Tibial nerve (tissue), 4 donors: ENCODE measurements at places on chromosomes 5 and 9.

DNA sequence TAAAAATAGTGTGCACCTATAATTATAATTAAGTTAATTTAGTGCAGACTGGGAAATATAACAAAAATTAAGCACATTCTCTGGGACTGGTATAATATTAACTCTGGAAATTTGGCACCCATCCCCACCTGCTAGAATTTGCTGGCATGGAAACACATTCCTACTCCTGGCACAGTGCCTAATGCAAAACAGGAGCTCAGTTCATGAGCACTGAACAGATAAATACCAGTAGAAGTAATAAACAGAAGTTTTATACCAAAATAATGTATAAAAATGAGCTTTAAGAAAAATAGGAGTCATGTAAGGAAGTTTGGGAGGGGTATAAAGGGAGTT lies 23.7 kb upstream of the NPR3 start:
- peak; percentile 33 for DNase-seq

DNA sequence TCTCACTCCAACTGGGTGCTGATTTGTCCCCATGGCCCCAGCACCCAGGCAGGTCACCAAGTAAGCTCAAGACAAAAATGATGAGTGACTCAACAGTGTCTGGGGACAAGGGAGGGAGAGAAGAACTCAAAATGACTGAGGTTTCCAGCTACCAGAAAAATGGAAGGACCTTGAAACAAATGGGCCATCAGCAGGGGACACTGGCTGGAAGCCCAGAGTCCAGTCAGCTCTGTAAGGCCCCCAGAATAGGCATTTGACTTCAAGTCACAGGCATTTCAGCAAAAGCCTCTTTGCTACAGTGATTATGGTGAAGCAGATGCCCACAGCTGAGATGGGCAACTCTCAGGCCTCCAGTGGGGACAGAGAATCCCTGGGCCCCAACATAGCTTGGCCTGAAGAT lies 139.0 kb upstream of the GABRP start:
- DNase-seq, result no peak

DNA sequence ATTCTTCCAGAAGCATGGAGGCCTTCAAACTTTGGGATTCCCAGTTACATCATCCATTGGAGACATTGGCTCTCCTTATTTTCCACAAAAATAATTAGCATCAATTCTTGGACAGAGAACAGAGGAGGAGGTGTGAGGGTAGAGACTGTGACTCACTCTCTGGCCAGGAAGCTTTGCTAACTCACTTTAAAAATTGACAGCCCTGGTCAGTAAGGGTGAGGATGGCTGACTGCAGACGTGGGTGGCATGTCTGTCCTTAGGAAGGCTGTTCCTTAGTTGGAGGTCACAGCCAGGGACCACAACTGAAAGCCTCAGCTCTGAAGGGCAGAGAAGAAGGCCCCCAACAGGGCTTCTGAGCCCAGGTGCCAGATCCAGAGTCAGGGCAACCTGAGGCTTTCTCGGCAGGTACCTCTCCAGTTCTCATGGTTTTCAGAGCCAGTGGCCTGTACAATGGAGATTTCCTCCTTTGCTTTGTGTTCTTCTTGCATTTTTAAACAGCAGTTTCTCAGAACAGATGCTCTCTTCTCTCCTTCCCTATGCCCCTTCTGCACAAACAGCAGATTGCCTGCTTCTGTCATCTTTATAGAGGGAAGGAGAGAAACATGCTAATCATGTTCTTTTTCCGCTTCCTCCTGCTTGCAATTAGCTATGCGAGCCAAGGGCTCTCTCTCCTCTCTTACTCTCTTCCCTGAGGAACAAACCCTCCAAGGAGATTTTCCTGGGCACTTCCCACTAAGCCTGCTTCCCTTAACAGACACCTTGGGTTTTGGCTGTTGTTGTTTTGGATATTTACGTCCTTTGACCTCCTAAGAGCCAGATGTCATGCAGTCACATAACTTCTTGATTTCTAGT lies 92.5 kb upstream of the ZNF366 start:
- DNase-seq, result no peak

- no peak for DNase-seq
Measured at GRCh38 chr9:86586144-86586494, 231.9 kb upstream of the TUT7 start.

DNA sequence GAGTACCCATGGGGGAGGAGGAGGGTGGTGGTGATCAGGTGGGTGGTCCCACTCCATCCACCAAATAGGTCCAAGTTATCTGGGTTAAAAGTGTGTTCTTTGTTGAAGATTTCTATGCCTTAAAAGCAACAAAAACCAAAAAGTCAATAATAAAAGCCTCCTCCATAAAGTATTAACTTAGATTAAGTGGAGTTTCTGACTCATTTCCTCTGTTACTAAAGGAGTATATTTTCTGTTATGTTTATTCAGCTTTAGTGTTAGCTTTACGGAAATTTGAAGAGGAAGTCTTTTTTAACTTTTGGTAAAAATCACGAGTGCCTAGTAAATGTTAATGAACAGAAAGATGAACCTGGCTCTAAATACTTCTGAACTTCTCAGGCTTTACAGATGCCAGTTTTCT lies 17.8 kb downstream of the FBXO38 start:
- no peak for DNase-seq

DNA sequence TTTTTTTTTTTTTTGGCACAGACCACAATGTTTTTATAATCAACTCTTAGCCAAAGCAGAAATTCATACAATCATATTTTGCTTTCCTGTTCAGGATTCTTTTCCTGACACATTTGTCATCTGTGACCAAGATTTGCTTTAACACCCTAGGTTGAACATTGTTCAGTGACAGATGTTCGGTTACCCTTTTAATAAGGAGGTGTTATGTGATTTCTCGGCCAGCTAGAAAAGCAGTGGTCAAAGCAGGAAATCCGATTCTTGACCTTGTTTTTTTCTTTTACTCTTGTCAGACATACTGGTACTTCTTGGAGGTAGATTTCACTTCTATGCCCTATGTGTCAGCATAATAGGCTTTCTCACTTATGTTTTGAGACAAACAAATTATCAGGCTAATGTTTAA lies 335.3 kb upstream of the ACTBL2 start:
- DNase-seq, result no peak

- no peak for DNase-seq
Measured at GRCh38 chr5:9209846-9210492, 335.9 kb downstream of the SEMA5A start.

GRCh38 chr9:114282507-114282906 lies 40.4 kb upstream of the ORM1 start:
- no peak for DNase-seq

- DNase-seq, result no peak
Measured at GRCh38 chr9:99002706-99003105, 59.0 kb downstream of the COL15A1 start.

DNA sequence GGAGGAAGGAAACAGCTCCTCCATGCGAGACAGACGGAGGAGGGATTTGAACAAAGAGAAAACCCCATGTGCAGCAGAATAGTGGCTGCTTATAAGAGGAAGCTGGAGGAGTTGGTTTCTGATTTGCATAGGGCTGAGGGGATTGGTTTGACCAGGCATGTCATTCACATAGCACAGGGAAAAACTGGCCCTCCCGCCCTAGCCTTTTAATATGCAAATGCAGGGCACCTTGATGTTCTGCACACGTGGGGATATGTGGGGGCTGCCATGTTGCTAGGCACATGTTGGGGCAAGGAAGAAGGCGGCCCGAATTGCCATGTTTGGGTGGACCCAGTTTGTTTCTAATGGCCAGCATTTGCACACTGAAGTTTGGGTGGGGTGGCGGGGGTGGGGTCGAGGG lies 42.2 kb downstream of the OSMR start:
- no peak for DNase-seq

GRCh38 chr5:172858511-172858989 lies 24.5 kb downstream of the ERGIC1 start:
- no peak for DNase-seq

- no peak for DNase-seq
Measured at GRCh38 chr5:134708301-134708700, 30.0 kb upstream of the CAMLG start.

- DNase-seq, result no peak
Measured at GRCh38 chr9:73531051-73531532, 379.4 kb downstream of the ANXA1 start.

DNA sequence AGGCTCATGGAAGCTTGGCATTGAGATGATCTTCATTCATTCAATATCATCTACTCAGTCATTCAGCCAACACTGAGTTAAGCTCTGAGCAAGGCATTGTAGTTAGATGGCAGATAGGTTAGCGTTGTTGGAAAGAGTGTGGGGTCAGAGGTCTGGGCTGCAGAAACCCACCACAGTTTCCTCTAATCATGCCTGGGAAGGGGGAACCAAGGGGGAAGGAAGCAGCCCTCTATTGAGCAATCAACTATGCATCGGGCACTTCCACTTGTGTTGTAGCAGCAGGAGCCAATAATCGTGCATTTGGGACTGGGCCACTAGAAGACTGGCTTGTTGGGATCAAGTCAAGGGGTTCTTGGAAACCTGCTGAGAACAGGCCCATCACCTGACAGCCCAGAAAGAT lies 139.1 kb downstream of the PIP5K1B start:
- DNase-seq, result no peak

GRCh38 chr5:102701748-102702147 lies 53.4 kb upstream of the PAM start:
- no peak for DNase-seq

GRCh38 chr5:159210846-159211245 lies 1.5 kb upstream of the RNF145 start:
- no peak for DNase-seq

DNA sequence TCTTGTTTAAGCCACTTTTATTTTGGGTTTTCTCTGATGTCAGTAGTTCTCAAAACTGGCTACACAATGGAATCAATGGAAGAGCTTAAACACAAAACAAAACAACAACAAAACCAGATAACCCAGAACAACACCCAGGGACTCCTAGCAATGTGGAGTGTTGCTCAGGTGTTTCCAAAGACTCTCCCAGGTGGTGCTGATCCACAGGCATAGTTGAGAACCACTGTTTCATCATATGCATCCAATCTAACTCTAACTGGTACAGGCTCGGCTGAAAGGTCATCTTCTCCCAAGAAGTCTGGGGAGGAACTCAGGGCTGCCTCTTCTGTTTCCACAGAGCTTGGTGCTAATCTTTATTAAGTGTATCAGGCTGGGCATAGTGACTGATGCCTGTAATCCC lies 5.4 kb upstream of the ALDH1B1 start:
- no peak for DNase-seq

DNA sequence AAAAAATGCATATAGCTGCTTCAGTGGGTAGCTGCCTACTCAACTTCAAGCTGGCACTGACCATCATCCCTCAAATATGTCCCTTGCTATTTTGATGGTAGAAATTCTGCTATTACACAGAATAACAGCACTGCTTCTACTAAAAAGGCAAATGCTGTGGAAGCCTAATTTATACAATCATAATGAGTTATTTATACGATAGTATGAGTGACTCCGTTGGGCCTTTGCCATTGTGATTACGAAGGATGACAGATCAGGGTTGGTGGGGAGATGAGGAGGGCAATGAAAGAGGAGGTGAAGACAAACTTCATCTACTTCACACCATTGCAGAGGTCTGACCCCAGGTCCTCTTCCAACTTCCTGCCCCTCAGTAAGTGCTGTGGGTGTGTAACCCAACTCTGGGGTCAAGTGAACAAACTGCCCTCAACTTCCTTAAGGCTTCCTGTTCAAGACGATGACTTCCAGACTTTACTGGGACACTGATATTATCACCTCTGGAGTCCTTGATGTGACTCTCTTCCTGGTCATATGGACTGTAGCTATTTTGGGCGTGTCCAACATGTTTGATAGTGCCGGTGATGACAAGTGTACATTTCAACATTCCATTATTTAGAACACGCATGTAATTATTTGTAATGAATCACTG lies 74.1 kb upstream of the RPS23 start:
- no peak for DNase-seq

DNA sequence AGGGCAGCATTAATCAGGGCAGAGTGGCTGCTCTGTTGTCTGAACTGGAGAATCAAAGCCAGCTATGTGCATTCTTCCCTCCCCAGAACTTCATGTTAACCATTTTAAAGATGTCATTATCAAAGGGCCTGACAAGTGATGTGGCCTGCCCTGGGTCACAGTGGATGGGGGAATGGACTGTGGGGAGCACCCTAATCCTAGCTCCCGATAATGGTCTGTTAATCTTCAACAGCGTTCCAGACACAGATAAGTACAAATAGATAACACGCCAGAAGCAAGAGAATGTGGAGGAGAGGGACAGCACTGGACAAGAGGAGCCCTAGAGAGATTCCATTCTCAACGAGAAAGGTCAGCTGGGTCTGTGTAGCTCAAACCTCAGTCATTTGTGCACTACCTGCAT lies 77.5 kb downstream of the DPYSL3 start:
- no peak for DNase-seq

DNA sequence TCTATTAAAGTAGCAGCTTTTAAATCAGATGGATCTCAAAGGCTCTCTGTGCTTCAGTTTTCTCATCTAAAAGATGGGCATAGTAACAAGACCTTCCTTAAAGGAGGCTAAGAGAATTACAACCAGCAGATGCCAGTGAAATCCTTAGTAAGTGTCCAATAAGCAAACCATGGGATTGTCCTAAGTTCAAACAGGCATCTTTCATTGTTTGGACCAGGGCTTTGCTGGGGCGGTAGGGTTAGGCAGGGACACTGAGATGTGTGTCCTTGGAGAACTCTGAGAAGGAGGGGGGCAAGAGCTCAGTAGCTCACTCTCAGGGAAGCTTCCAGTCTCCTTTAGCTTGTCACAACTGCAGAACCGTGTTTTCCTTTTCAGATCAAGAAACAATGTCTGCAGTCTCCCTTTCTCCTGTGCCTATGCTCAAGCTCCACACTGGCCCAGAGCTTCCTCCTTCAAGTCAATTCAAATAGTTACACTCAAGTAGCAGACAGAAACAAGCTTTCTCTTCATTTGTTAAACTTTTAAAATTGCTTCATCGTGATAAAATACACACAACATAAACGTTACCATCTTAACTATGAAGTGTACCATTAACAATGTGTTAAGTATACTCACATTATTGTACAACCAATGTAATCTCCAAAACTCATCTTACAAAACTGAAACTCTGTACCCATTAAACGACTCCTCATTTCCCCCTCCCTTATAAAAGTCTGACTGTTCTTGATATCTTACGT lies 216.2 kb downstream of the PIK3R1 start:
- DNase-seq, result no peak

DNA sequence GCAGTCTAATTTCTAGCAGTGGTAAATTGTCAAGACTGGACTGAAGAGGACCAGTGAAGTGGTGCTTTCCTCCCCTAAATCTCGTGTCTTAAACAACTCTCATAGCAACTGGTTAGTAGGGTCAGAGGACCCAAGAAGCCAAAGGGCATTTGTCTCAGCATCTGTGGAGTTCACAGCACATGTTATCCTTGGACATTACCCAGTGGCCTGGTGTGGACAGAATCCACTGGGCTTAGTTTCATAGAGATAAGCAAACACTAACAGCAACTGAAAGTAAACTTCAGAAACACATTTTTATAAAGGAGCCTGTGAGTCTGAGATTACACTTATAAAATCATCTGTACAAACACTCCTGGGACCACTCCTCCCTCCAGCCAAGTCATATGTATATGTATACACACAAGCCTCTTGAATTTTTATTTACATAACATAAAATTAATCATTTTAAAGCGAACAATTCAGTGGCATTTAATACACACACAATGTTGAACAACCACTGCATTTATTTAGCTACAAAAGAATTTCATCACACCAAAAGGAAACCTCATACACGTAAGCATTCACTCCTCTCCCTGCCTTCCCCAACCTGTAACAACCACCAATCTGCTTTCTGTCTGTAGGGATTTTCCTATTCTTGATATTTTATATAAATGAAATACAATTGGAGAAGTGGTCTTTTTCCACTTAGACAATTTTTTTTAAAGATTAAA lies 457.8 kb downstream of the RASEF start:
- no peak for DNase-seq

- no peak for DNase-seq
Measured at GRCh38 chr5:39816156-39816845, 391.5 kb upstream of the DAB2 start.

- no peak for DNase-seq
Measured at GRCh38 chr9:116897201-116897600, 210.1 kb downstream of the TRIM32 start.
